CD4-positive, alpha-beta T cell treated with Interleukin-17A for 4 hours (primary cell): ENCODE measurements at places on chromosomes 16 and 17.
A peak's percentile ranks its signal among the peaks of the same experiment; 100 is the strongest.

DNA sequence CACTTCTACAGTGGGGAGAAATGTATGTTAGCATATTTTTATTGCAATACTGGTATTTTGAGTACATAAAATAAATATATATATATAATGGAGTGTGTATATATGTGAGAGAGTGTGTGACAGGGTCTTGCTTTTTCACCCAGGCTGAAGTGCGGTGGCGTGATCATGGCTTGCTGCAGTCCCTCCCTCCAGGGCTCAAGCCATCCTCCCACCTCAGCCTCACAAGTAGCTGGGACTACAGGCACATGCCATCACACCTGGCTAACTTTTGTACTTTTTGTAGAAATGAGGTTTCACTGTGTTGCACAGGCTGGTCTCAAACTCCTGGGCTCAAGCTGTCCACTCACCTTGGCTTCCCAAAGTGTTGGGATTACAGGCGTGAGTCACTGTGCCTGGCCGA, 4.1 kb downstream of the CYLD start:
- peak; percentile 15 for DNase-seq

GRCh38 chr16:67163999-67164558, 466 bp upstream of the HSF4 start:
- no peak for DNase-seq

- DNase-seq = no peak
Measured at GRCh38 chr16:734208-734980, 6.4 kb downstream of the CIAO3 start.

DNA sequence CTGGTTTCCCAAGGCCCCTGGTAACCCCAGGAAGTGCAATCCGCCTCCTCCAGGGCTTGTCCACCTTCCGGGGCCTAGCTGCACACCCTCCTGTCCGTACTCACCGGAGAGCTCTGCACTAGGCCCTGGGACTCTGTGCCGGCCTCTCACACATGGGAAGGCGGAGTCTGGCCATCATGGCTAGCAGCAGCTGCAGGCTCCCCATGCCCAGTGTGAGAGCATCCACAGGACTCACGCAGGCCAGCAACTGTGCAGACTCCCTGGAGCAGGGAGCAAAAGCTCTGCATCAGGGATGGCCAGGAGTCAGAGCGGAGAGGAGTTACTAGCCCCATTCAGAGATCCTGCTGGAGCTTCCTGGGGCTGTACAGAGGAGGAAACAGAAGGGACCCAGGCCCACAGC, 20.2 kb downstream of the FOXN1 start:
- no peak for DNase-seq

DNA sequence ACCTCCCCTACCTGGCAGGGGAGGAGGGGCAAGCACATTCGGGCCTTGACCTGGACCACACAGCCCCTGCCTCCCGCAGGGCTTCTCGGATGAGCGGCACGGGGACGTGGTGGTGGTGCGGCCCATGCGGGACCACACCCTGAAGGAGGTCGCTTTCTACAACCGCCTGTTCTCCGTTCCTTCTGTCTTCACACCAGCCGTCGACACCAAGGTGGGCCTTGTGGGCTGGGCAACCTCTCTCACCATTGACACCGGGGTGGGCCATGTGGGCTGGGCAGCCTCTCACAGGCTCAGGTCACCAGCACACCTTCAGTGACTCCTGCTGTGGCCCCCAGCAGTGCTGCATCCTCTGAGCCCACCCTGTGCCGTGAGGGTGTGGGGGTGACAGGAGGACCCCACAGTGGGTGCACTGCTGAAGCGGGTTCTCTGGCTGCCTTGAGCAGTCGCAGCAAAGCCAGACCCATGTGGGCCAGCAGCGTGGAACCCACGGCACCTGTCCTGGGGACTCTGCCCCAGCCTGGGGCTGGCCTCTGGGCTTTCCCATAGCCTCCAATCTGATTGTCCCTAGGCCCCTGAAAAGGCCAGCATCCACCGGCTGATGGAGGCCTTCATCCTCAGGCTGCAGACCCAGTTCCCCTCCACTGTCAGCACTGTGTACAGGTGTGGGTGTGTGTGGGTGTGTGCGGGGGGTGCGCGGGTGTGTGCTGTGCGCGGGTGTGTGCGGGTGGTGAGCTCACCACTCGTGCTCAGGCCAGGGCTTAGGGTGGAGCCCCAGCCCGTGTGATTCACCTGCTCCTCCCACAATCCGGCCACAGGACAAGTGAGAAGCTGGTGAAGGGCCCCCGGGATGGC, 7.5 kb downstream of the CTU2 start:
- DNase-seq = no peak

DNA sequence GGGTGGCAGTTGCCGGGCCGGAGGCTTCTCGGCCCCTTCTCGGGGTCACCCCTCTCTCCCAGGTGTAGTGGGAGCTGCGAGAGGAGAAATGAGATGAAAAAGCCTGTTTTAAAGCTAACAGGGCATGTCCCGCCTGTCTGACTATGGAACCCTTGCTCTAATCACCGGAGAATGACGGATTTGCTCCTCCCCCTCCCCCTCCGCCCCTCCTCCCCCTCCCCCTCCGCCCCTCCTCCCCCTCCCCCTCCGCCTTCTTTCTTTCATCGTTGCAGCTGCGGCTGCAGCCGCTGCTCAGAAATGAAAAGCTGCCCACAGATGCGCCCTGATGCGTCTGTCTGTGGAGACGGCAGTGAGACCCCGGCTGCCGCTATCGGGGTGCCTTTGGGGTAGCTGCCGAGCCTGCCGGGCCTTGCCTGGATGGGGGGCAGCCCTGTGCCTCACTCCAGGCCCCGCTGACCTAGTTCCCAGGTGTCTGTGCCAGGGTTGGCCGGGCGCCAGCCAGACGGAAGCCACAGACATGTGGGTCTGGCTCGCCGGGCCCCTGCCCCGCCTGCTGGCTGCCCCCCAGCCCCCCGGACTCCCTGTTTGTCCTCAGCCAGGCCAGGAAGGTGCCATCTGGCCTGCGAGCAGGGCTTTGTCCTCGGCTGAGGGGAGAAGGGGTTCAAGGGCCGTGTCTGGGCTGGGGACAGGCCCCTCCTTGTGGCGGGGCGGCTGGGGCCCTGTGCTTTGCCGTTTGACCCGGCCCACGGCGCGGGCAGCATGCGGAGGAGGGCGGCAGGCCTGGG, 37.7 kb downstream of the GINS2 start:
- DNase-seq = peak; percentile 16

DNA sequence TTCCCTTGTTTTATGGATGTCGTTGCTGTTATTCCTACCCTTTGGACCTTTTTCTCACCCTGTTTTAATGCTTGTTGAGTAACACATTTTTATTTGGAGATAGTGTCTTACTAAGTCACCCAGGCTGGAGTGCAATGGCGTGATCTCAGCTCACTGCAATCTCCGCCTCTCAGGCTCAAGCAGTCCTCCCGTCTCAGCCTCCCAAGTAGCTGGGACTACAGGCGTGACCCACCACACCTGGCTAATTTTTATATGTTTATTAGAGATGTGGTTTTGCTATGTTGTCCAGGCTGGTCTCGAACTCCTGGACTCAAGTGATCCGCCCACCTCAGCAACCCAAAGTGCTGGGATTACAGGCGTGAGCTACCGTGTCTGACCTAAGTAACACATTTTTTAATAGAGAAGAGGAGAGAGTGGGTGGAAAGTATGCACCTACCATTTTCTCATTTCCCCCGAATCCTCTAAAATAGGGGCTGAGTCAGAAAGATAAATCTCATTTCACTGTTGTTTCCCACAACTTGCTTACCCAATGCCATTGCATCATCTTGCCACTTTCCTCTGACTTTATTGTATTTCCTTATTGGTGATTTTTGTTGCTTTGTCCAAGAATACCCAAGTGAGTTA, 7.0 kb downstream of the DHX40 start:
- no peak for DNase-seq

GRCh38 chr16:56872863-56873391, 7.9 kb downstream of the SLC12A3 start:
- no peak for DNase-seq

- no peak for DNase-seq
Measured at GRCh38 chr17:50044483-50044882, 11.4 kb upstream of the ITGA3 start.

DNA sequence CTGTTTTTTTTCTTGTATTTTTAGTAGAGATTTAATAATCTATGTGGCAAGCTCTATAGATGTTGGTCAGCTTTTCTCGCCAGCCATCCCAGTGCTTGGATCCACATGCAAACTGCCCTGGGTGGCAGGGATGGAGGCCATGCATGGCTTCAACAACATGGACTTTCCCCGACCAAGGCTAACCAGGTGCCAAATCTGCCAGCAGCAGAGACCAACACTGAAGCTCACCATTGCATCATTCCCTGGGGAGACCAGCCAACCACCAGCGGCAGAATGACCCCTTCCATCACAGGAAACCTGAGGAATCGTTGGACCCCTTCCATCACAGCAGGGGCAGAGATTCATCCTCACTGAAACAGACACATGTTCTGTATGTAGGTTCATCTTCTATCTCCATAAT, 27.7 kb upstream of the ERCC4 start:
- DNase-seq = no peak

DNA sequence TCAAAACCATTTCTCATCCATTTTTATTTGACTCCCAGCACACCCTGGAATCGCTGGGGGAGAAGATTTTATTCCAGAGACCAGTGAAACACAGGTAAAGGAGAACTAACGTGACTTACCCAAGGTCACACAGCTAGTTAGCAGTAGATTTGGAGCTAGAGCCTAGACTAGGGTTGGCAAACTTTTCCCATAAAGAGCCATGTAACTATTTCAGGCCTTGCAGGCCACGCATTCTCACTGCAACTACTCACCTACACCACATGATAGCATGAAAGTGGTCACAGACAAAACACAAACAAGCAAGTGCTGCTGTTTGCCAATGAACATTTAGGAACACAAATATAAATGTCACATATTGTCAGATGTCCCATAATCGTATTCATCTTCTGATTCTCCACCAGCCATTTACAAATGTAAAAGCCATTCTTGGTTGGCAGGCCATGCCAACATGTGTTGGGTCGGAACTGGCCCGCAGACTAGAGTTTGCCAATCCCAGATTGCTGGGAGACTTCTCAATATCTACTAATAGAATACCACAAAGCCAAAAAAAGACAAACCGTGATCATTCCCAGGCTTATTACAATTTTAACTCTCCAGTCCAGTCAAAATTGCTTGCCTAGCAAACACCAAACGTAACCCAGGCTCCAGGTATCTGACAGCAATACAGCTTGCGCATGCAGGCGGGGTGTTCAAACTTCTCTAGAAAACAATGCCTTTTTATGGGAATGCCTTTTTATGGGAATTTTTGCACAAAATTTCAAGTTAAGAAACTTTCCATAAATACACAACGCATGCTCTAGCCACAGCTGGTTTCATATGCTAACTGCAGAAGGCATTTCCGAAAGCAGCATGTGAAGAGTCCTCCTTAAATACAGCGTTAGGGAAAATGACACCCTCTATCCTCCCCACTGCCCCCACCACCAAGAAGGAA, 20.9 kb downstream of the ZFHX3 start:
- DNase-seq = no peak

DNA sequence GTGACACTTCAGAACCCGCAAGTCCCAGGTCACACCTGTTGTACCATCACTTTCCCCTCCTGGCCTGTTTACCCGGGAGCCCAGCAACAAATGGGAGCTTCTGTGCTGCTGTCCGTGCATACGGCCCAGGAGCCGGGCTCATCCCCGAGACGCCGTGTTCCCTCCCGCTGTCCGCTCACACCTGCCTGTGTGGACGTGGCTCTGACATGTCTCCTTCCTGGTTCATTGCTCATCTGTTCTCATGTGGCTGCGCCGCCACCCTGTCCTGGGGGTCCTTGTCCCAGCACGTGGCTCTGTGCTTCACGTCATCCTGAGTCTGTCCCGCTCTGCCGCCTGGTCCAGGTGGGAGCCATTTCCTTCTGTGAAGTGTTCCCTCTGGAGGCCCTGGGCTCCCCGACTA, 37.9 kb downstream of the TBCD start:
- no peak for DNase-seq

- no peak for DNase-seq
Measured at GRCh38 chr17:33598797-33599196, 305.7 kb upstream of the ASIC2 start.

DNA sequence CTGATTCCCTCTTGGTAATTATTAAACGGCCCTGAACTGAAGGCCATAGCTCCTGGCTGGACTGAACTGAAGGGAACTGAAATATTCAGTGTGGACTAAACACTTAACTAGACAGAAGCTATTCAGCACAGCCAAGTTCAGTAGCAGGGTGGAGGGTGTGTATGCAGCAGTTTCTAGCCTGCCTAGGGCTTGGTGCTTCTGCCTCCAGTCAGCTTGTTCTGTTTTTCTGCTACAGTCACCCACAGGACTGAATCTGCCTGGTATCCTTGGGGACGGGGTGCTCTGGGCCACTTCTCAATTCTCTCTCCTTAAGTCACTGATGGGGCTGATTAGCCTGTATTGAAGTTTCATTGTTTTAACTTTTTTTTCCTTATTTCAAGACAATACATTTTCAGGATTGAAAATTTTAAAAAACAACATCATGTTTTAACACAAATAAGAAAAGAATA, 77.1 kb downstream of the WWP2 start:
- no peak for DNase-seq
